ENCODE measurements at places on chromosomes 7 and 10.

- DNase-seq = no peak
Observed at GRCh38 chr7:16187131-16187530, 234.2 kb downstream of the CRPPA start.

DNA sequence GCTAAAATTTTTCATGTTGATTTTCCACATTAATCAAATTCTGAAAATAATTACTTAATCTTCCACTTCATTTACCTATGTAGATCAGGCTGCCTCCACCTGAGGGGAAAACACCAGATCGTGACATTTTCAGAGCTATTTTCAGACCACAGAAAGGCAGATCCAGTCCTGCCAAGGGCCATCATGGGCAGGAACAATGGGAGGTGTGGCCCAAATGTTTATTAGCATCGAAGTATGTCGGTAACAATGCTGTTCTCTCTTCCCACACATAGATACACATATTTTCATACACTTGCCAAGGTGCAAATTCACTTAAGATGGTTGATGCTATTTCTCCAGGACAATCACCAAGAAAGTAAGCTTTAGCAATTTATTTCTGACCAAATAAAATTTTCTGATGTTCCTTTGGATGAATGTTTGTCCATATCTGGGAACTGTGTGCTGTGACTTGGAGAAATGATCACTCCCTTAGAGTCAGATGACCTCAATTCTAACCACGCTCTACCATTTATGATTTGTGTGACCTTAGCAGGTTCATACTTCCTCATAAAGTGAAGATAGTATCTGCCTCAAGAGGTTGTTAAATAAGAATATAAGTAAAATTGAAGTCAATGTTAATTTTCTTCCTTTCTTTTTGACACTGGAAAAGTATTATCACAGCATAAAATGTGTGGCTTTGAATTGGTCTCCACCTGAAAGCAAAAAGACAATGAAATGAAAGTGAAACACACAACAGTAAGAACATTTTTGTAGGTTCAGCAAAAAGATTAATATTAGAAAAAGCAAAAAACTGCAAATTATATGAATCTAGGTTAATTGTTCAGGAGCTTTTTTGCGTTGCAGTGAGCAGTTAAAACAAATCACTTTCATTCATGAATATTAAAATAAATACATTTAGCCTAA, 310.4 kb upstream of the PHF14 start:
- DNase-seq = no peak

DNA sequence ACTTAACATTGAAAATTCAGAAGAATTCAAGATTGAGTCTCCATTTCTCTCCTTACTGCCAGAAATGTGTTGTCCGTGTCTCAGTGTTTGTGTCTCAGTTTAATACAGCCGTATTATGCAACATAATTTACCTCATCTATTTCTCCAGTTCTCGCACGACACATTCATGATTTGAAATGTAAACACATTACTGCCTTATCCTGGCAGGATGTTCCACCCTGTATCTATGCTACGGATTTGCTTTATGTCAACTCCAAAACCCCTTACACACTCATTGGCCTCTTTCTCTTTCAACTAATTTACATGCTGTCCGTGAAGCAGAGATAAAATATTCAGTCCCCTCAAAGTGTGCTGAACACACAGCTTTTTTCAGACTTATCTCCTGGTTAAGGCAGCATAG, 653.7 kb upstream of the SEMA3D start:
- DNase-seq = no peak

DNA sequence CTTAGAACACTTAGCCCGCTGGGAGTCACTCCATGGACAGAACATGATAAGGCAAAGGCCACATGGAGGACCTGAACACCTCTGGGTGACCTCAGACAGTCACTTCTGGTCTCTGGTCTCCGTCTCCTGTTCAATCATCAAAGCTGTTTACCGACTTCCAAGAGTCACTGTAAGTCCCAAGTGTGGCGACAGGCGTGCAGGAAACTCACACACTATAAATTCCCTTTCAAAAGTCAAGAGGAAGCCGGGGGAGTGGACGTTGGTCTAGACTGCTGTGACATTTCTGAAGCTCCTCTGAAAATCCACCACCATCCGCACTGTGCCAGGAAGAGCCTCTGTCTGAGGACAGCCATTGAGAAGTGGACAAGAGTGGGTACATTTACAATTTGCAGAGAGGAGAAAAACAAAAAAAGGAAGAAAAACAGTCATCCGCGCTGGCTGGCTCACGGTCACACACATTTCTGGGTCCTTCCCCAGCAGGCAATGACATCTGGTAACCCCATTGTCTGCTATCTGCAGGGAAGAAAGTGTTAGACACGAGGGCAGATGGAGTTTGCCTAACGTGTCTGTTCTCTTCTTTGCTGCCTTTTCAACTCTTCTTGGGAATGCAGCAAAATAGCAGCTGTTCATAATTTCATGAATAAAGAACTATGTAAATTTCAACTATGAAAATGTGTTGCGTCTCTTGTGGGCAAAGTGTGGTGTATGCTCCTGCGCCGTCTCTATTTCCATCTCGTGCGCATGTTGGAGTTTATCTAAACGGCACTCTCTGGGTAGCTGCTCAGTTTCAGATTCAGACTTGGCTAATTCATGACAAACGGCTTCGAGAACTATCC, 32.9 kb upstream of the CUX1 start:
- no peak for DNase-seq

GRCh38 chr10:64334084-64334483, 812.9 kb downstream of the REEP3 start:
- no peak for DNase-seq

GRCh38 chr7:68155676-68156075, 1159.0 kb downstream of the TYW1 start:
- DNase-seq = no peak
